ENCODE measurements at places on chromosomes 7 and 10. TPM values are rescaled to one million over a fixed set of nuclear protein-coding genes. Genes with fewer than 3 reads are reported as not detected.
A peak's percentile ranks its signal among the peaks of the same experiment; 100 is the strongest.

- peaks cover 15% of the 10 kb centered on the region for H3K4me1 ChIP-seq
- peak overlapping the region; percentile 31 for H3K27ac ChIP-seq
- no peaks in the 10 kb centered on the region for H3K36me3 ChIP-seq
- H3K27me3 ChIP-seq, result no peaks in the 10 kb centered on the region
Measured at GRCh38 chr10:34780818-34781380, 34.2 kb downstream of the PARD3 start.

ZMIZ1 gene
- 6.3 TPM for polyA plus RNA-seq

IGFBP1 gene
- polyA plus RNA-seq, result not detected

GRCh38 chr10:132730573-132730953 is 55.4 kb downstream of the NKX6-2 start:
- H3K4me1 ChIP-seq, result no peaks in the 10 kb centered on the region
- H3K4me3 ChIP-seq, result no peak overlapping the region
- H3K36me3 ChIP-seq, result no peaks in the 10 kb centered on the region
- DNase-seq, result no peak
- H3K27ac ChIP-seq, result no peak overlapping the region

CACUL1 gene
- polyA plus RNA-seq, result 12.0 TPM

DNA sequence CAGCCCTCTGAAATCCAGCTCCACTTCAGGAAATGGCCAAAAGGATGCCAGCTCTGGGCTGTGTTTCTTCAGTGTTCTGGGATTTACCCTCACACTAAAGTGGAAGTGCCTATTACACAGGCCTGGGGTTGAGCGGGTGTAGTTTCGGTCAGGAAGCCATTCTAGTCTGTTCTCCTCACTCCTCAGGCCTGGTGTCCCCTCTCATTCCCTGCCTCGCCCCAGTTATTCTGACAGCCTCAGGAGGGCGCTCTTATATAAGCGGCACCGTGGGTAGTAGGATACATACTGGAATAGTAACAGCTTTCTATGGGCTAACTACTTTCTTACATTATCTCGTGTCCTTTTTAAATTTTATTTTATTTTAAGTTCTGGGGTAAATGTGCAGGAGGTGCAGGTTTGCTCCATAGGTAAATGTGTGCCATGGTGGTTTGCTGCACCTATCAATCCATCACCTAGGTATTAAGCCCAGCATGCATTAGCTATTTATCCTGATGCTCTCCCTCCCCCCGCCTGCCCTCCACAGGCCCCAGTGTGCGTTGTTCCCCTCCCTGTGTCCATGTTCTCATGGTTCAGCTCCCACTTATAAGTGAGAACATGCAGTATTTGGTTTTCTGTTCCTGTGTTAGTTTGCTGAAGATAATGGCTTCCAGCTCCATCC is 12.2 kb upstream of the LGI1 start:
- no peaks in the 10 kb centered on the region for H3K27me3 ChIP-seq
- H3K4me3 ChIP-seq, result no peak overlapping the region
- peaks cover 2% of the 10 kb centered on the region for H3K4me1 ChIP-seq
- no peak overlapping the region for H3K27ac ChIP-seq
- DNase-seq, result peak; percentile 14

DNA sequence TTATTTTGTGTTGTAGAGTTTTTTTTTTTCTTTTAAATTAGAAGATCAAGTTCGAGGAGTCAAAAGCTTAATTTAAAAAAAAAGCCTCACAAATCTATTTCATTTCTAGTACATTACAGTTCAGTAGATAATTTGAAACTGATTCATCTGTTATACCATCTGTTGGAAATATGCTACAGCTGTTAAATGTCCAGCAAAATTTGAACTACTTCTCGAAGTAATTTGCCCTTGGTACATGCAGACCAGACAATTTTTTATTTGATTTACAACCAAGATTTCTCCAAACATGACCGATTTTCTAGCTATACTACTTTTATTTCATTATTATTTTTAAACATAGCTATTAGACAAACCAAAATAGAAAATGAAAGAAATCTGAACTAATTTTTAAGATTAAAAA is 647.9 kb downstream of the CNTNAP2 start:
- no peak overlapping the region for H3K27ac ChIP-seq
- no peak for DNase-seq
- H3K27me3 ChIP-seq, result no peaks in the 10 kb centered on the region
- no peak overlapping the region for H3K4me3 ChIP-seq
- no peaks in the 10 kb centered on the region for H3K36me3 ChIP-seq

GRCh38 chr10:99435986-99436638 is 5.7 kb upstream of the GOT1 start:
- H3K4me1 ChIP-seq, result no peaks in the 10 kb centered on the region
- no peak overlapping the region for H3K27ac ChIP-seq
- no peaks in the 10 kb centered on the region for H3K36me3 ChIP-seq
- H3K27me3 ChIP-seq, result no peaks in the 10 kb centered on the region
- H3K4me3 ChIP-seq, result no peak overlapping the region

ZNF722 gene
- not detected for polyA plus RNA-seq

DNA sequence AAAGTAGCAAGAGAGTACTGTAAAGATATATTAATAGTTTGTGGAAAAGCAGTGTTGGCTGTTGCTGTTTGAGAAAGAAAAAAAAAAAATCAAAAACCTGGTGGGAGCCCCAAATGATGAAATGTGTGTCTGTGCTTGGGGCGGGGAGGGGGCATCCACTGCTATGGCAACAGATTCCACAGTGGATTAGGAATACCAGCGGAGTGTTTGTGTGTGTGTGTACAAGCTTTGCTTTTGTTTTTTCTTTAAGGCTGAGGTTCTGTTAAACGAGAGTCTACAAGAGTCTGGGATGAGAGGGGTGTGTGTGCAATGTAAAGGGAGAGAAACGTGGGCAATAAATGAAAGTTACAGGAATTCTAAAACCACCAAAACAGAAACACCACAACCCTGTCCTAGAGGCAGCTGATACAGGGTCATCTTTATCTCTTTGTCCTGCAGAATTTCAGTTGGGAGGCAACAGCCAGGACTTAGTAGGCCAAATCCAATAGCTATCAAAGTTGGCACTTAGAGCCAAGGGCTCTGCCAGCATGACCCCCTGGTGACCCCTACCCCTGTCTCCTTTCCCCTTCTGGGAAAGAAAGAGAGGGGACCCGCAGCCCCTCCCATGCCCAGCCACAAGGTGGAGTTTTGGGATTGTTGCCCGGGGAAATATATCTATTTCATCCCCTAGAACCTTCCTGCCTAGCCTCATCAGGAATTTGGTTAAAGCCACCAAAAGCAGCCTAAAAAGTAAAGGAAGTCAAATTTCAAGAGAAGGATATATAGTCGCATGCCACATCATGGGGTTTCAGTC is 85.4 kb downstream of the OSBPL3 start:
- H3K4me1 ChIP-seq, result no peaks in the 10 kb centered on the region
- no peaks in the 10 kb centered on the region for H3K27me3 ChIP-seq
- DNase-seq, result no peak
- H3K27ac ChIP-seq, result no peak overlapping the region
- peaks cover 1% of the 10 kb centered on the region for H3K36me3 ChIP-seq
- H3K4me3 ChIP-seq, result no peak overlapping the region

TBATA gene
- not detected for polyA plus RNA-seq

DNA sequence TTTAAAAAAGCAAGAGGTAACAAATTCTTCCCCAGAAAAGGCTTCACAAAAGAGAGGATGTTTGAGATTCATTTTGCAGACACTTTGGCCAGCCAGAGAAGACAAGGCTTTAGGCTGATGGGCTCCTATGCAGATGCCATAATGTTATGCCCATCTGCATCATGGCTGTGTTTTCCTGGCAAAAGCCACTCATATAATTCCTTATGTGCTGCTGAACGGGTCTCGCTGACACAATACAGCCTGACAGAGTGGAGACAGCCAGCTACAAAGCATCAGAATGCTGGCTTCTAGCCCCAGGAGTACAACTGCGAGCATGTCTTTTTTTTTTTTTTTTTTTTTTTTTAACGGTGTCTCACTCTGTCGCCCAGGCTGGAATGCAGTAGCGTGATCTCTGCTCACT is 1157.4 kb upstream of the AUTS2 start:
- no peak for DNase-seq
- no peaks in the 10 kb centered on the region for H3K36me3 ChIP-seq

DNA sequence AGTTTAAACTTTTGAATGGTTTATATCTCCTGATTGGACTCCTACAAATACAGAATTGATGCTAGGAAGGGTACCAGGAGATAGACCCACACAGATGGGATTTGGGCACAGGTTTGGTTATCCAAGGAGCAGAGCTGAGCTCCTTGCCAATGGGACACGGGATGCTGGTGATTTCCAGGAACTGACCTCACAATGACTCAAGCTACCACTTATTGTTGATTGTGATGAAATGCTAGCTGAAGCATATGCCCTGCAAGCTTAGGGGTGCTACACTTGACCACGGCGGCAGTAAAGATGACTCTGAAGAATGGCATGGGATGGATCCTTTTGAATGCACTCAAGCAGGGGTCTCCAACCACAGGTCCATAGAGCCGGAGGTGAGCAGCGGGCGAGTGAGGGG is 45.5 kb upstream of the VKORC1L1 start:
- H3K27ac ChIP-seq, result no peak overlapping the region
- DNase-seq, result no peak
- H3K4me3 ChIP-seq, result no peak overlapping the region
- no peaks in the 10 kb centered on the region for H3K36me3 ChIP-seq
- H3K4me1 ChIP-seq, result no peaks in the 10 kb centered on the region

DNA sequence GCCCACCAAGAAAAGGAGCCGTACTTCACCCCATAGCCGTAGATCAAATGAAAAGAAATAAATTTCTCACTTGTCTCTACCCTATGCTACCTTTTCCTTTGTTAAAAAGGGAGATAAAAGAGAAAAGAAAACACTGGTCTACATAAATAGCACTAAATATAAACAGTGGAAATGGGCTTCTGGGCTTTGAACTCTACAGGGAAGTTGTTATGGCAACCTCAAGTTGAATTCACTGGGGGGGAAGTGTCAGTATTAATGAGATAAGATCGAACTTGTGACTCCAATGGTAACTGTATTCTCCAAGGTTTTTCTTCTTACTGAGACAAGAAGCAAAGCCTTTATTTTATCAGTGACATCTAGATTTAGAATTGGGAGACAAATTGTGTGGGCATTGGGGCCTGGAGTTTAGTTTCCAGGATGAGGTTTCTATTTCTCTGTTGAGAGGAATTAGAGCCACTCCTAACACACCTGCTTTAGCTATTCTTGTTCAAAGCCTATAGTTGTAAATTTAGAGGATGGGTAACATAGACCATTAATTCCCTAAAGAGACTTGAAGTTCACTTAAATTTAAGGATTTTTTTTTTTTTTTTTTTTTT is 604.3 kb upstream of the GALNT17 start:
- no peak overlapping the region for H3K4me3 ChIP-seq
- no peaks in the 10 kb centered on the region for H3K27me3 ChIP-seq
- DNase-seq, result no peak
- no peak overlapping the region for H3K27ac ChIP-seq
- no peaks in the 10 kb centered on the region for H3K4me1 ChIP-seq

- H3K36me3 ChIP-seq, result no peaks in the 10 kb centered on the region
- H3K27me3 ChIP-seq, result no peaks in the 10 kb centered on the region
- H3K27ac ChIP-seq, result no peak overlapping the region
- DNase-seq, result no peak
- H3K4me3 ChIP-seq, result no peak overlapping the region
Measured at GRCh38 chr7:137820156-137820555, 26.6 kb downstream of the DGKI start.

GRCh38 chr10:106815427-106816043 is 349.0 kb downstream of the SORCS1 start:
- H3K27ac ChIP-seq, result no peak overlapping the region
- DNase-seq, result no peak

GRCh38 chr7:102260856-102261255 is 25.8 kb upstream of the SH2B2 start:
- no peaks in the 10 kb centered on the region for H3K4me1 ChIP-seq
- no peaks in the 10 kb centered on the region for H3K27me3 ChIP-seq
- no peak overlapping the region for H3K27ac ChIP-seq
- peak; percentile 67 for DNase-seq
- no peaks in the 10 kb centered on the region for H3K36me3 ChIP-seq

DNA sequence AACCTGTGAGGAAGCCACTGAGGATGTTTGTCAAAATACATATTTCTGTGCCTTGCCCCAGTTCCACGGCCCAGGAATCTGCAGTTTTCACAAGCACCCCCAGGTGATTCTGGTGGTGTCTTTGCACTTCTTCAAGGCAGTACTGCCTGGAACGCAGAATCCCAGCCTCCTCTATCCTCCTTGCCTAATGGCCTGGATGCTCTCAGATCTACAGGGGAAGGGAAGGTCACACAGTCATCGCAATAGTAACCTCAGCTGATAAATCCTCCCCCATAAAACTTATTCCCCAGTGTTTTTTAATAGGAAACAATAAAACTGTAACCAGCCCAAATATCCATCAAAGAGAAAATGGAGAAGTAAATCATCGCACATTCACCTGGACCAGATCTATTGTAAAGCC is 78.3 kb downstream of the EGFR start:
- H3K27ac ChIP-seq, result no peak overlapping the region
- peaks cover 22% of the 10 kb centered on the region for H3K4me1 ChIP-seq
- no peak for DNase-seq
- H3K36me3 ChIP-seq, result peaks cover 4% of the 10 kb centered on the region
- H3K4me3 ChIP-seq, result no peak overlapping the region
- H3K27me3 ChIP-seq, result no peaks in the 10 kb centered on the region

- no peak overlapping the region for H3K4me3 ChIP-seq
- H3K27ac ChIP-seq, result no peak overlapping the region
- DNase-seq, result no peak
- no peaks in the 10 kb centered on the region for H3K4me1 ChIP-seq
- no peaks in the 10 kb centered on the region for H3K27me3 ChIP-seq
Measured at GRCh38 chr7:39421661-39422060, 144.5 kb upstream of the YAE1 start.

FLNC gene
- polyA plus RNA-seq, result 55.3 TPM
